ENCODE measurements at places on chromosomes 5 and 9.
A peak's percentile ranks its signal among the peaks of the same experiment; 100 is the strongest.

DNA sequence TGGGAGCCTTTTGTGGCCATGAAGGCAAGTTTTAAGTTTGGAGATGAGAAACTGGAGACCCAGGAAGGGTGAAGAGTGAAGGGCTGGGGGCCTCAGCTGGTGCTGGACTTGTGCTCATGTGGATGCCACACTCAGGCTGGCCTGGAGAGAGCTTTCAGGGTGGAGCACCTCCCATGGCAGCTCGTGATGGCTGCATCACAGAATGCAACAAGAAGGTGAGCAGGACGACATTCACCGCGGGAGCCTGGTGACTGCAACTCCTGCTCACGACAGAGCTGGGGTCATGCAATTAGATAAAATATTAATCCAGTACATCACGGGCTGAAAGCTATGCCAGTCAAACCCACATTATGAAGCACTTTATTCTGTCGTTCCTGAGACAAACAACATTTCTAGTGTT lies 59.7 kb downstream of the SEMA4D start:
- no peak for DNase-seq

DNA sequence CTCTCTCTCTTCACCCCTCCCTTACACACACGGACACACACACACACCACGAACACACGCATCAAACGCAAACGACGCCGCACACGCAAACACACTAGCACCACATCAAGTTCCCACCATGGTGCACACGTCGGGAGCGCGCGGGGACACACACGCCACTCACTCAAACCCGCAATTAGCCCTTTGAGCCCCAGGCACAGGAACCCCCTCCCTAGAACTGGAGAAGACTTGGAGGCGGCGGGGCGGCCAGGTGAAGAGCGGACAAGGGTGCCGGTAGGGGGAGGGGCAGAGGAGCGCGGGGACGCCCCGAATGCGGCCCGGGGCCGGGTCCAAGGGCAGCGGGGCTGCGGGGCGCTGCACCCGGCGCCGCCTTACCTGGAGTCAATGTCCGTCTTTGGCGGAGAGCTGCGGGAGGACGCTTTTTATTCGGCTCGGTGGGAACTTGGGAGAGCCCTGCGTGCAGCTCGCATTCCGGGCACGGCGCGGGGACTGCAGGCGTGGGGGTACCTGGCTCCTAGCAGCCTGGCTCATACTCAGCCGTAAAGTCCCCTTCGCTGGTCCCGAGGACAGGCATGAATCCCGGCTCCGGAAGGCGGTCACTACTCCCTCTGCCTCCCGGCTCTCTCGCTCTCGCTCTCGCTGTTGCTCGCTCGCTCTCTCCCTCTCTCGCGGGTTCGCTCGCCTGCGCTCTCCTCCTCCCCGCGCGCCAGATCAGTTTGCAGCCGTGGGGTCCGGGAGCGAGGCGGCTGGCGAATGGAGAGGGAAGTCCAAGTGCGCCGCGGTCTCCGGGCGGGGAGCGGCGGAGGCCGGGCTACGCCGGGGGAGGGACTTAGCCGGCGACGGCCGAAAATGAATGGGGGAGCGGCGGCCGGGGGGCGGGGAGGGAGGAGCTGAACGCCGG lies at the start of gene BRINP1:
Gene BRINP1, minus strand, starts transcription at position 755 of the 901 bp plus-strand sequence. CDS start 56,080 bp downstream, outside the sequence.
- no peak for DNase-seq

DNA sequence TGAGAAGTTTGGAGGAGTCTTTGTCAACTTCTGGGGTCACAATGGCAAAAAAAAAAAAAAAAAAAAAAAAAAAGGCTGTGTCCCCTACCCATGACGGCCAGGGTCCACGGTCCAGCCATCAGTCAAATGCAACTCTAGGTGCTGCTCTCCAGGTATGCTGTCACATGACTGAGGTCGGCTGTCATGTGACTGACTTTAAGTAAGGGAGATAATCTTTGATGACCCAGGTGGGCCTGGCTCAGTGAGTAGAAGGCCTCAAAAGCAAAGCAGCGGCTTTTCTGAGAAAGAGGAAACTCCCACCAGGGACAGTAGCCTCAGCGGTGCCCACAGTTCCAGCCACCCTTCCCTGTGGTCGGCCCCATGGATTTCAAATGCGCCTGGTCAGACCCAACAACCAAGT lies 117.7 kb downstream of the ROR2 start:
- DNase-seq: no peak

DNA sequence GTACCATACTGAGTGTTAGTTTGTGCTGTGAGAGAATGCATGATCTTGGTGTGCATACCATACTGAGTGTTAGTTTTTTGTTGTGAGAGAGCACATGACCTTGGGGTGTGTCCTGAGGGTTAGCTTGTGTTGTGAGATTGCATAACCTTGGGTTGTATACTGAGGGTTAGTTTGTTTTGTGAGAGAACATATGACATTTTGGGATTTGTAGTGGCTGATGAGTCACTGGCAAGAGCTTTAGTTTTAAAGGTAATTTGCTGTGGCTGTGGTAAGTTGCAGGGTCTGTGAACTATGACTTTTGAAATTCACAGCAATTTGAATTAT lies 1068.3 kb upstream of the EDIL3 start:
- no peak for DNase-seq

- no peak for DNase-seq
Measured at GRCh38 chr5:116756531-116756930, 181.9 kb upstream of the SEMA6A start.

DNA sequence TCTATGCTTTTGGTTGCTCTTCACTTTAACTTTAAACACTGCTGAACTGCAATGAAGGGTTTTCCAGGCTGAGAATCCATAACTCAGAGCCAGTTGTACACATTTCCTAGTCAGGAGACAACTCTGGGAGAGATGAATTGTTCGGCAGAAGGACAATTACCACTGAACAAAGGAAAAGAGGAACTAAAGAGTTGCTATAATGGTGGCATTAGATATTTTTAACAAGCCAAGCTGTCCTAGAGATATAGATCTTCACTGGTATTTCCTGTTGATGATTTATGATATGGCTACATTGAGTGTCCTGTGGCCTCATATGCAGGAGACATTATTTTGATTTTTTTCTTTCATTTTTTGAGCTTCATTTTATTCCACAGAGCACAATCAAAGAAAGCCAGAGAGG lies 219.1 kb upstream of the PCSK5 start:
- DNase-seq: no peak

GRCh38 chr9:127680846-127681245 lies 25.9 kb upstream of the CFAP157 start:
- DNase-seq: no peak

- no peak for DNase-seq
Measured at GRCh38 chr5:160837211-160837610, 14.8 kb downstream of the ATP10B start.

GRCh38 chr5:141747152-141748141 lies 65.4 kb upstream of the ARAP3 start:
- DNase-seq: peak; percentile 56

GRCh38 chr5:89343666-89344065 lies 460.7 kb upstream of the MEF2C start:
- DNase-seq: no peak

- no peak for DNase-seq
Measured at GRCh38 chr9:136517012-136517743, 28.7 kb downstream of the NOTCH1 start.

DNA sequence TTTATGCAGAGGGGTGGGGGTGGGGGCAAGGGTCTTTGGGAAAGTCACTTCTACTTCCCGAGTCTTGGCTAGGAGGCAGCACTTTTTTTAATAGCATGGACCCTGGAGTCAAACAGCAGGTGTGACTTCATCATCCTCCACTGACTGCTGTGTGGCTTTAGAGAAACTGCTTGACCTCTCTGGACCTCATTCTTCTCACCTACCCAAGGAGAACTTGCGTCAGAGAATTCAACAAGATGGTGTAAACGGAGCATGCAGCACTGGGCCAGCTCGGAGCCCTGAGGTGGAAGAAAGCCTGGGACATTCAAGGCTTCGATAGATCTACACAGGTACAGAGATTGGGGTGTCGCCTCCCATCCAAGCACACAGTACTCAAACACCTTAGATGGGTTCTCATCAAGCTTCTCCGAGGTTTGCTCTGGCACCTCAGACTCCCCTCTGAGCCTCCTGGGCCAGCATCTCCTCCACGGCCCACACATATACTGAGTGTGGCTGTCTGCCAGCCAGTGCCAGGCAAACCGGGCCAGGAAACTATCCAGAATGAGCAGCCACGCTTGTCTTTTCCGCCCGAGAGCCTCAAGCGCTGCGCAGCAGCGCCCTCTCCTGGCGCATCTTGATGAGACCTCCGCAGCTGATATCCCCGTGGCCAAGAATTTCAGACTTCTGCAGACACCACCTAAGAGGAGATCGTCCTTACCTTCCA lies 4.6 kb upstream of the SLC25A48 start:
- peak; percentile 87 for DNase-seq

DNA sequence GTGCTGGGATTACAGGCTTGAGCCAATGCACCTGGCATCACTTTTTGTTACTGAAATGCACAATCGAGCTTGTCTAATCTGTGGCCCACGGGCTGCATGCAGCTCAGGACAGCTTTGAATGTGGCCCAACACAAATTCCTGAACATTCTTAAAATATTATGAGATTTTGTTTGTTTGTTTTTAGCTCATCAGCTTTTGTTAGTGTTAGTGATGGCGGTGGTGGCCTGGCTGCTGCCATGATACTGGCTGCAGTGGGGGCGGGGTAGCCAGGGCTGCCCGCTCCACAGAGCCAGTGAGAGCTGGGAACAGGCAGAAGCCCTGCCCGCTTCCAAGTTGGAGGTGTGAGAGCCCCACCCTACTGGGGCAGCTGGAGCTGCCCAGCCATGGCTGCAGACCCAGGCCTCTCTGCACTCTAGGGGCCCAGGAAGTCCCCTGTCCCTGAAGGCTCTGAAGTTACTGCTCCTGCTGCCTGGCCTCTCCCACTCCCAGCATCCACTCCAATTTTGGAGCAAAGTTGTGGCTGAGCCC lies 76.6 kb upstream of the SHB start:
- no peak for DNase-seq

DNA sequence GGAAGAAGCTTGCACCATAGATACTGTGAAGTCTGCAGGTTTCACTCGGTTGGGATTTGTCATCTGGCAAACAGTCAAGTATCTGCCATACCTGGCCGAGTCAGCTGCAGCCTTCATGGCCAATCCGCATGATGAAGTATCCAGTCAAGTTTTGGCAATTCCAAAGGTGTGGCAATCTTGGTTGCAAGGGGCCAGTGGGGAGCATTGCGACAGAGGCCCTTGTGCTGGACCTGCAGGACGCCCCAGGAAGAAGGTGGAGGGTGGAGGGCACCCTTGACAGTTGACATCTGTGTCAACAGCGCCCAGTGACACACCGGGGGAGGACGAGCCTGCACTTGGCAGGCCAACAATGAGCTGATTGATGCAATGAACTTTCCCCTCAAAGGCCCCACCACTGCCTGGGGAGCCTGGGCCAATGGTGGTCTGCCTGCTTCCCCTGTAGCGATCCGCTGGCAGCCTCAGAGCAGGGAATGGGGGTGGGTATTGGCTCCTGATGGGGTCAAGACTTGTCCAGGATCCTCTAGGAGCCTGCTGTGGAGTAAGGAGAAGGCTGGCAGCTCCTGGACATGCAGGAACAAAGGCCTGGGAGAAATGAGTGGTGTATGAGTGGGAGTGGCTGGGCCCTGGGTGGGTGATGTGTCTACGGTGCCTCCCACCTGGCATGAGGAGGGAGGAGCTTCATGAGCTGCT lies 122.8 kb upstream of the PITX1 start:
- DNase-seq: no peak

DNA sequence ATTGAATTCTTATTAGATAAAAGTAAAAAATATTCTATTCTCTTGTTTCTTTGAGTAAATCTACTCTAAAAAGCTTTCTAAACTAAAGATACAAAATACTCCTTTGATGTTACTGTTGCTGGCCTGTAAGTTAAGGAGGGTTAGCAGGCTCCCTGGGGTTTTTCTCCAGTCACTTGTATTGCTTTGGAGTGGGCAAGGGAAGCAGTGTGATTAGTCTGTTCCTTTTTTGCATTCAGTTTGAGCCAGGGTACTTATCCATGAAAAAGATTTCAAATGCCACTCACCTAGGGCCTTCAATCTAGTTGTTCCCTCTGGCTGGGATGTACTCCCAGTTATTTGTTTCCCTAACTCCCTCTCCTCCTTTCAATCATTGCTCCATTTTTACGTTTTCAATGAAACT lies 256.2 kb upstream of the SMC2 start:
- DNase-seq: no peak

DNA sequence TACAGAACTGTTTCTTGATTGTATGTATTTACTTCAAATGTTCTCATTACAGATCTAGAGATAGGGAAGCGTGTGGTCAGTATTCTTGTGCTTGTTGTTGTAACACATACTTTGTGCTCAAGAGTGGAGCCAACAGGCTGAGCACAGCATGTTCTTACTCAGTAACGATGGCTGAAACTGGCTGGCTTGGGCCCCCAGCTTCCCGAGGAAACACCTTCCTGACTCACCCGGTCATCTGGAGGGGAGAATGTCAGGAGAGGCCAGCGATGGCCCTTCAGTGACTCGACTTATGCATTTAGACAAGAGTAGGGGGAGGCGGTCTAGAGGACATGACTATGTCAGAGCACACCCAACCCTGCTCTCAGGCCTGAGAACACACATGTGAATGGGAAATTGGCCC lies 25.6 kb downstream of the ZNF474 start:
- no peak for DNase-seq

DNA sequence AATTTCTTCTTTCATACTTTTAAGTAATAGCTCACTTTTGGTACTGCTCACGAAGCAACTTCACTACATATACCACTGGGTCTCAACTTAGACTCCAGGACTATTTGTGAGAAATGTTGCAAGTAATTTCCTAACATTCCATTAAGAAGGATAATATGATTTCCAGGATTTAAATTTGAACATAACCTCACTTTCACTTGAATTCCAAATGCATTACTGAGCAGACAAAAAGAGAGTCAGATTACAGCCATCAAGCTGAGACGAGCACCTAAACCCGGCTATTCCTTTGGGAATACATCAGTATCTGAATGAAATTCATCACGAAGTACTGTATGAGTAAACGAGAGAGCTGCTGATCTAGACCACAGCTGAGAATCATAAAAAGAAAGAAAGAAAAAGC lies 47.3 kb downstream of the LIFR start:
- no peak for DNase-seq

GRCh38 chr9:98066235-98066634 lies 9.7 kb downstream of the NANS start:
- no peak for DNase-seq

DNA sequence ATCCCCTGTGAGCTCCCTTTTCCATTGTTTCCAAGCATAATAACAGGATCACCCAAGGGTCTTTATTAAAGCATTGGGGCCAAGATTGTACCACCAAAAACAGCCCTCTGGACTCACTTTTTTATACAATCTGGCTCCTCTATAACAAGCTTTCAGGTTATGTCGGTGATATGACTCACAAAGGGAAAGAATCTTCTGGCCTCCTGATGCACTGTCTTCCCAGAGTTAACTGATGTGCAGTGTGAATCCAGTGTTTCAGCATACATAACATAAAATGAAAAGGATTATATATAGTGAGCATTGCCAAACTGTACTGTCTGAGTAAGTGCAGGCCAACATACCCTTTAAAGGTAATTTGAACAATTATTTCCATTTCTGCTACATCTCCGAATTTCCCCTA lies 33.9 kb upstream of the MAN2A1 start:
- DNase-seq: no peak
